Activated T-cell treated with anti-CD3 and anti-CD28 coated beads, Interleukin-2, amount 50 U/mL, for 48 hours (primary cell): ENCODE measurements at places on chromosomes 4 and X.

DNA sequence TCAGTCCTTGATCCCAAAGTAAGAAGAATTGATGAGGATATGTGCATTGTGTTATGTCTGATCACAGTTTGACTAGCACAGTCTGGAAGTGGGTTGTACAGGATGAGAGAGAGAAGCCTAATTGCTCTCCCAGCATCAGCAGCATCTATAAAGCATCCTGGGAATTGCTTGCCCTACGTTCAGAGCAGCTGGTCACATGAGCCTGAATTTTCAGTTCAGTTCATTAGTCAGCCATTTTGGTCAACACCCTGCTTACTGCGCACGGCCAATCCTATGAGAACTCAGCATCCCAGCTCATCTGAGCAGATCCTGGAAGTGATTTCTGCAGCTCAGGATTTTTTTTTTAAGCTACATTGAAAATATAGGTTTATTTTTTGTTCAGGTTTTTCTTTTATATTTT is at the start of gene RUFY3:
TSS of gene RUFY3 (plus strand) at position 218 of the 400 bp plus-strand sequence. CDS start 610 bp downstream, outside the sequence.
- DNase-seq, result no peak

- no peak for DNase-seq
Observed at GRCh38 chr4:48334900-48335384, 6.4 kb upstream of the SLAIN2 start.

DNA sequence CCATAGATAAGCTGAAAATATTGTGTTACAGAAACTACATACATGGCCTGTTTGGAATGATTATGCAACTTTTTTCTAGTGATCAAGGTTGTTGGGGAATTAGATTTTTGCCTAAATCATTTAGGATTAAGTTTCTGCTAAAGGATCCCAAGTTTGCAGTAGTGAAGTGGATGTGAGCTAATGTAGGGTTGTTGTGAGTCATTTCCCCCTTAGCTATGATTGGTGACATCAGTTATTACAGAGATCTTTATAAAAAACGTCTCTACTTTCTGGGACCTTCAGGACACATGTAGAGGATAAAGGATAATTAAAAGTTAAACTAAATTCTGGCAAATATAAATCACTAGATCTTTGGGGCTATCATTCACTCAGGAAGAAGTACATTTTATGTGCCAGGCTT is 133.3 kb downstream of the GATB start:
- no peak for DNase-seq

DNA sequence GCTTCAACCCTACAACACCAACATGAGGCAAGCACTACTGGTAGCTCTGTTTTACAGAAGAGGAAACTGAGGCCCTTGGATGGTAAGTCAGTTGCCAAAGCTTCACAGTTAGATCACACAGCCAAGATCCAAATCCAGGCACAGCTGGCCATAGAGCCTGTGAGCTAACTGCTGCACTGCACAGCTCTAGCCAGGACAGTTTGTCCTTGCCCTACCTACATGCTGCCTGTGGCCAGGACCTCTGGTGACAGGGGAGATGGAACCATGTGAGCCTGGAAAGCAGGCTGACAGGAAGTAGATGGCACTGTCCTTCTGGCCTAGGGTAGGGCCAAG is 257.8 kb downstream of the FBXW7 start:
- no peak for DNase-seq

DNA sequence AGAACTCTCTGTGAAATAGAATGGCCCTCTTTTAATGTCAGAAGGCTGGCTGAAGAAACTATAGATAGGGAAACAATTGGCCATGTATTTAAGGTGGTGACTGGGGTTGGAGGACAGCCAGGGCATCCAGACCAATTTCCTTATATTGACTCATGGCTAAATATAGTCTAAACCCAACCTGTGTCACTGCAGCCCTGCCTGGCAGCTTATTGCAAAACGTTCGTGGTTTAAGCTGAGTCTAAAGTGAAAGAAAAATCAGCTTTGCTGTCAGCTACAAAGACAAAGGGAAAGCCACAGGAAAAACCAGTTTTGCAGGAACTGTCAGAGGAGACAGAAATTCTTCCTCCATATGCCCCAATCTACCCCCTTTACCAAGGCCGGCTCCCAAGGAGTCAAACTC is 902.8 kb upstream of the NDST4 start:
- DNase-seq, result no peak

DNA sequence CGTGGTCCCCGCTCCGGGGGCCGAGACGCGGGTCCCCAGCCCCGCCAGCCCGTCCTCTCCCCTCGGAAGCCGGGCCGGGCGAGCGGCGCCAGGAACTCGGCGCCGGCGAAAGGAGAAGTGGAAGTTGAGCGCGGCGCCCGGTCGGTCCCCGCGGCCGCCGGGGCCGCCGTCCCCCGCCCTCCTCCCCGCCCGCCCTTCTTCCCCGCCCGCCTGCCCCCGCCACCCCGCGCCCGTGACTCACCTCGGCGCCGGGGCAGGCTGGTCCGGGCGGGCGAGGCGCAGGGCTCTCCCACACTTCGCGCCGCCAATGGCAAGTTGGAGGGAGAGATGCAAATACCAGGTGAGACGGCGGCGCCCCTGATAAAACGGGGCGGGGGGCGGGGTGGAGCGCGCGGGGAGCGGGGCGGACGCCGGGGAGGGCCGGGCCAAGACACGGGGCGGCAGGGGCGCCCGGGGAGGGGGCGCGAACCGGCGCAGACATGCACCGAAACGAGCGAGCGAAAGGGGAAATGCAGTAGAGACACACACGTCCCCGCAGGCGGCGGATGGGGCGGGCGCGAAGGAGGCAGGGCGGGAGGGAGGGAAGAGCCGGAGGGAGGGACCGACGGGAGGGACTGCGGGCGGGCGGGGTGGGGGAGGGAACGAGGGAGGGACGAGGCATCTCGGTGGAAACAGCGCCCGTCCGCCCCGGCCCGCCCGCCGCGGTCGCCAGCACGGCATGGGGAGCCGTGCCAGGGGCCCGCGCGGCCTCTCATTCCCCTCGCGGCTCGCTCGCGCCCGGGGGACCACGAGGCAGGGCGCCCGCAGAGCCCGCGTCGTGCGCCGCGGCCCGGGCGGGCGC is at the start of gene ELF4:
TSS of gene ELF4 (minus strand) at position 119 of the 841 bp plus-strand sequence. CDS start 29,167 bp downstream, outside the sequence.
- DNase-seq, result peak; percentile 71

DNA sequence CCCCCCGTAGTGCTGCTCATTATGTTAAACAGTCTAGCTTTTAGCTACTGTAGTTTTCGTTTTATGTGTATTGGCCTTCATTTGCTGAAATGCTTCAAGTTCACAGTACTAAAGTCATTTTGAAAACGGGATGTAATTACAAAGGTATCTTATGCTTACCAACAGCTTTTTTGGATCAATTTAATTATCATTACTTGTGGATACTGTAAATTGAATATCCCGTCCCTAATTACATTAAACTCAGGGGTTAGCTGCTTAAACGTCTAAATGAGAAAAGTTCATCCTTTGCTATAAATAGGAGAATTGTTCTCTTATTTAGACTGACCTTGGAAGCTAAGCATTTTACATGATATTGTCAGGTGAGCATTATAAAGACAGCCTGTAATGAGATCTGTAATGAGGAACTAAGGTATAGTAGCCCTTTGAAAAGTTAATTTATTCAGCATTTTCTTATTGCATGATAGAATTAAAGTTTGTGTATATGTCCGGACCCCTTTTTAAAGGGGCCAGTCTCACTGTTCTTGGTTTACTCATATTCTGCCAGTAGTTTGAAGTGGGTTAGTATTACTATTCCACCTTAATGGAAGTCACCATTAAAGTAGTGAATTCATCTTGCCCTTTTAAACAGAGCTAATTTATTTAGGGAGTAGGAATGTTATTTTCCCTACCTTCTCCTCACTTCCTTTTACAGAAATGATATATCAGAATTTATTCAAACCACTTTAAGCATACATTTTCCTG is 252.6 kb downstream of the TENM3 start:
- no peak for DNase-seq

DNA sequence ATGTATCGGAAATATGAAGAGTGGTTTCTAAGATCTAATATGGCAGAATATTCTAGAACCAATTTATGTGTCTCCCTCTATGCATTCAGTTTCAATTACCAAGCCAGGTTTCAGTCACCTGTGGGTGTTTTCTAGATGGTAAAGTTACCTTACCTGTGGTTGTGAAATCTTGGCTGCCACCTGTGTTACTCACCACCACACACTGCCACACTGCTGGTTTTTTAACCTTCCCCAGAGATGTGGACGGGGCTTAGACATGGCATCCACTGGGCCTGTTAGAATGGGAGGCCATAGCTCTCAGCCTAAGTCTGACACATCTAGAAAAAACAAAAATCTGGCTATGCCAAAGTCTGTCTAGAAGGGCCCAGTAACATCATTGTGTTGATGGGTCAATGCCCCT is 896.5 kb upstream of the PABPC4L start:
- DNase-seq, result no peak

DNA sequence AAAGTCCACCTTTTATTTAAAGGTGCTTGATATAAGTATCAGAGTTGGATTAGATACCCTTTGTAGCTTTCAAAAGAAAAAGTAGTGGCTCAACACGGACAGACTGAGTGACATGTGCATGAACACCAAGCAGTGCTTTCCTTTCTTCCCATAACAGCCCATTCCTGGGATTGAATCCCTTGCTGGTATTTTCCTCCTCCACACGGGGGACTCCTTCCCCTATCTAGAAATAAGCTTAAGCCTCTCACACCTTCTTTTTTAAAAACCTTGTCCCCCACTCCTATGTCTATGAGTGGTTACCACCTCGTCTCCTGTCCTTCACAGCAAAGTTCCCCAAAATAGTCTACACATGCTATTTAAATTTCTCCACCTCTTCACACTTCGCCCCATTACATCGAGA is 5.1 kb downstream of the AP1S2 start:
- DNase-seq, result no peak

DNA sequence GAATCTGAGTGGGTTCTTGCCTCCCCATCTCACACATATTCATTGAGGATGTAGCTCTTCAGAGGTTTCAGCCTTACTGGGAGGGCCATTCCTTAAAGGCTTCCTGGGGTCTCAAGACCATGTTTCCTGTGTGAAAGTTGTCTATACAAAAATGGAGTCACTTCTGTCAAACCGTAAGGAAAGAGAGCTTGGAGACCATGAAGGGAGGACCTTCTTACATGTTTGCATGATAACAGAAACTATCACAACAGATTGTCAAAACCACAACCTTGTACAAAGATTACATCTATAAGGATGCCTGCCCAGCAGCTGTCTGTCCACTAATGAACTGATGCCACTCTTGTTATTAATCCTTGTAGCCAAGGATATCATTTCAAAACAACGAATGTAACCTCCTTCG is 139.3 kb downstream of the PDE5A start:
- DNase-seq, result no peak

- DNase-seq, result peak; percentile 28
Observed at GRCh38 chr4:76950956-76951671, 1.6 kb downstream of the SEPTIN11 start.

GRCh38 chr4:173801876-173802661 is 272.0 kb upstream of the HAND2 start:
- no peak for DNase-seq

GRCh38 chr4:72805284-72805683 is 236.3 kb upstream of the ADAMTS3 start:
- DNase-seq, result no peak

DNA sequence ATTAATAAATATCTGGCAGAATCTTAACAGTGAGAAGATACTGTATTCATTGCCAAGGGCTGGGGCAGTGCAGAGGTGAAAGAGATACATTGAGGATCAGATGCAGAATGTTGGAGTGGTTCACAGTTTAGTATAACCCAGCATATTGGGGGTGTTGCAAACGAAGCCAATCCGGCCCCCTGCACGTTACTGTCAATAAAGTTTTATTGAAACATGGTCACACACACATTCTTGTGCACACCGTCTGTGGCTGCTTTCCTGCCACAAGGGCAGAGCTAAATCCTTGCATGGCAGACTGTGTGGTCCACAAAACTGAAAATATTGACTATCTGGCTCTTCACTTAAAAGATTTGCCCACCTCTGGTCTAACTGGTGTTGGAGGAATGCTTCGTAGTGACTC is 119.7 kb downstream of the SHOX start:
- no peak for DNase-seq

- no peak for DNase-seq
Observed at GRCh38 chr4:31081366-31081765, 361.2 kb downstream of the PCDH7 start.

DNA sequence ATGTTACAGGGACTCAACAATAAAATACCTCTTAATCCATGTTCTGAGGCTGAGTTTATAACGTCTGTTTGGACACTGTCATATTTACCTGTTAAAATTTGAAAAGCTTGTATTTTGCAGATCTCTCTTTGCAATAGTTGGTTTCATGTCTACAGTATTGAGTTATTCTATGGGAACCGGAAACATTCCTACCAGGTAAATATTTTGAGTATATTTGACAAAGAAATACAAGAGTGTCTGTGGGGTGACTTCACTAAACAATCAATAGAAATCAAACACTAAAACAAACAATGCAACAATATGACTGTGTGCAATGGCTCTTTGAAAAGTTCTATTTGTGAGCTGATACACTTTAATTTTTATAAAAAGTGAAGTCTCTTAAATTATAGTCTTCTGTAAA is 47.7 kb upstream of the CXCL8 start:
- no peak for DNase-seq

- DNase-seq, result no peak
Observed at GRCh38 chr4:15479913-15480185, 10.2 kb downstream of the CC2D2A start.

DNA sequence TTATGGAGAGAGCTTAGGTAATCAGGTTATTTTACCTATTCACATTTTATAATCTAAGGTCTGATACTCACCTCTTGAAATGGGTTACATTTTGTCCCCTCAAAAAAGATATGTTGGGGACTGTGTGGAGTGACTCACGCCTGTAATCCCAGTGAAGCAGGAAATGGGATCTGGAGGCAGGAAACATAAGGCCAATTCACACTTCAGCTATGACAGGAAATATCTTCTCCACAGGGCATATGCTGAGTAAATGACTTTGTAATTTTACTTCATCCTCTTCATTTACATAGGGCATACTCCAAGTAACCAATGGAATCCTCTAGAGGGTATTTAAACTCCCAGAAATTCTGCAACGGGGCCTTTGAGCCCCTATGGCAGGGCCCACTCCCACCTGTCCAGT is 54.8 kb upstream of the ZMAT1 start:
- DNase-seq, result no peak

DNA sequence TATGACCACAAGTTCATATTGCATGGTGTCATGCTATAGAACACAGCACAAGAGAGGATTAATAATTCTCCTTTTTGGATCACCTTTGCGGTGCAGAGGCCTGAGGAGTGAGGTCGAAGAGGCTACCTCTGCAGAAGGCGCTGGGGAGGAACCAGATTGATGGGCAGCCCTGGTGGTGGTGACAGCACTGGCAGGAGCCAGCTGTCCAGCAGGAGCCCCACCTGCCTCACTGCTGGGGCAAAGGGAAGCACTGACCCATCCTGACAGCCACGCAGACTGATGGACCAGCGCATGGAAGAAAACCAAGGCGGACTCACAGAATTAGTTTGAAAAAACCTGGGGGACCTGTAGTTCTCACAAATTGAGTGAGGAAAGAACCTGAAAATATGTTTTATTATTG is 50.9 kb downstream of the COX18 start:
- DNase-seq, result no peak
